ENCODE measurements at places on chromosomes 1 and 21. TPM values are rescaled to one million over a fixed set of nuclear protein-coding genes. Genes with fewer than 3 reads are reported as not detected.
A peak's percentile ranks its signal among the peaks of the same experiment; 100 is the strongest.

DNA sequence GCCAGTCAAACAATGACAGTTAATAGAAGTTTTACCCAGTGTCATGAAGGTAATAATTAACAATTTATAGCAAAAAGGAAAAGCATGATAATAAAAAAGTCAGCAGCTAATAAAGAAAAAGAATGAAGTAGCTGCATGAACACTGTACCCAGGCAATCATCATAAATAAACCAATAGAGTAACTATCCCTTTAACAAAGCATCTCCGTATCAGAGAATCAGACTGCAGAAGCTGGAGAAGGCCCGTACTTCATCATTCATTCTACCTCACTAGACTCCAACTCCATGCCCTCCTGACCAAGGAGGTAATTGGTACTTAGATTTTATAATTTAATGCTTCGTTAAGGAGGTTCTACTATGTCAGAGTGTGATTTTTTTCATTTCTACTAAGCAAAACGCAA, 140.5 kb downstream of the NEGR1 start:
- no peak for DNase-seq

GRCh38 chr1:11498956-11499594, 20.1 kb downstream of the DISP3 start:
- DNase-seq: no peak

GRCh38 chr1:212149566-212149965, 114.0 kb downstream of the DTL start:
- no peak for DNase-seq

- no peak for DNase-seq
Observed at GRCh38 chr1:10637834-10638558, 158.4 kb downstream of the CASZ1 start.

ADAMTS4 gene
- total RNA-seq: 3.6 TPM

DNA sequence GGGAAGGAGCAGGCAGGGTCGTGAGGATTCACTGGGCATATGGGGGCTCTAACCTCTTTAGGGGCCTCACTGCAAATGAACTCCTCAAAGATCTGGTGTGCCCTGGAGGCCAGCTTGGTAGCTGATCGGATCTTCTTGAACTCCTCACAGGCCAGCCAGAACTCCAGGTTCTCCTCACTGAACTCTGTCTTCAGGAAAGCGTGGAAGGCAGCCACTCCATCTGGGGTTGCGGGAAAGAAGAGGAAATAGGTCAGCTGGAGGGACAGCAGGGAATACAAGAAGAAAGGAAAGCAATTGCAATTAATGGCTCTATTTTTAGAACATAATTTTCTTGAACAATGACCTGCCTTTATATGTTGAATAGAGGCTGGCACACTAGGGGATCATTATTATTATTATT, 2.3 kb downstream of the RGS16 start:
- no peak for DNase-seq

- peak; percentile 26 for DNase-seq
Observed at GRCh38 chr21:33825915-33826314, 89.7 kb downstream of the ATP5PO start.

- DNase-seq: peak; percentile 88
Observed at GRCh38 chr1:185996211-185996610, 262.0 kb downstream of the HMCN1 start.

ST6GALNAC5 gene
- total RNA-seq: not detected

DNA sequence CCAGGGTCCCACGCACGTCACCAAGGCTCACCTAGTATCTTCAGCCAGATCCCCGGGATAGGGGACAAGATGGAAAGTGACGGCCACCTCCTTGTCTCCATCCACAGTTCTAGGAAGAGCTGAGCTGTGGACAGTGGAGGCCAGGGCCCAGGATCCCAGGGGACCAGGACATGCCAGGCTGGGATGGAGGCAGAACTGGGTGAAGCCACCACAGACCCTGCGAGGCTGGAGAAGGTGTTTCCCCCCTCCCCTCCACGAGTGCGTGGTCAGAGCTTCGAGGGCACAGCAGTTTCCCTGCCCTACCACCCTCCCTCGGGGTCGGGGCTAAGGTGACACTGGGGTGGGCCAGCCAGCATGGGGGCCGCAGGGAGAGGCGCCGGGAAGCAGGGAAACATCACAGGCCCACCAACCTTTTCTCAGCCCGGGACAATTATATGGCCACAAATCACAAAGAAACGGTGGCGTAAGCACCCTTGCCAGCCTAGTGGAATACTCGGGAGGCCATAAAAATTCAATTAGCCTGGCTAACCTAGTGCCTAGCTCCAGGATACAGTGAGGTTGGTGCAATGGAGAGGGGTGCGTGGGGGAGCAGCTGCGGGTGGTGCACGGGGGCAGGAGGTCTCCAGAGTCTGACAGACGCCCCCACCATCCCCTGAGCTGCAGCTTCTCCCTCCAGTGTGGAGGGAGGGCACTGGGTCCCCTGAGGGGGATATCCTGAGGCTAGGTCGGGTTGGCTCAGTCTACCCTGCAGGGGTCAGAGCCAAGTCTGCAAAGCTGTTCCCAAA, 13.4 kb downstream of the DRAXIN start:
- DNase-seq: no peak

RASSF5 gene
- 0.12 TPM for total RNA-seq

DNA sequence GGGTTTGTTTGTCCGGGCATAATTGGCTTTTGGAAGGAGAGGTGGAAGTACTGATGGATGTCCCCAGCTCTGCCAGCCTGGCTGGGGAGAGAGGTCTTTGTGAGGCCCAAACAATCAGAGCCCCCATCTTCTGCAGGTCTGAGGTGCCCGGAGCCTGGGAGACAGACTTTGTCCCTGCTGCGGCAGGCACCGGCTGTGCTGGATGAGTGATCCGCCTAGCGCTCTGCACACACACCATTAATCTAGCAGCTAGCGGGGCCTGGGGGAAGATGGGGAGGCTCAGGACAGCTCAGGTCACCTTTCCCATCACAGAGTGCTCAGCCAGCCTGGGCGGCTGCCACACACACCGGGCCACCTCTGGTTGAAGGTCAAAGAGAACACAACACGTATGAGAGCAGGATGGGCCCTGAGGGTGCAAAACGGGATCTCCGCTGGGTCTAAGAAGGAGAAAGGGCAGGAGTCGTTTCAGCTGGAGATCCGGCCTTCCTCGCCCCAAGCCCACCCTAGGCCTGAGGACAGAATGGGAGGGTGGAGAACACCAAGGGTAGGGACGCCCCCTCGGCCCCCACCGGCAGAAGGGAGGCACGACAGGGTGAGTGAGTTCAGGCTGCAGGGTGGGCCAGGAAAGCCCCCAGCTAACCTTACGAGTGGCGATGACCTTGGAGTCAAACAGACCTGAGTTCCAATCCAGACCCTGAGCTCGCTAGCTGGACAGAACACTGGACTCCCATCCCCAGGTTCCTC, 341.8 kb downstream of the NPHP4 start:
- no peak for DNase-seq

RHBDL2 gene
- 0.59 TPM for total RNA-seq

DNA sequence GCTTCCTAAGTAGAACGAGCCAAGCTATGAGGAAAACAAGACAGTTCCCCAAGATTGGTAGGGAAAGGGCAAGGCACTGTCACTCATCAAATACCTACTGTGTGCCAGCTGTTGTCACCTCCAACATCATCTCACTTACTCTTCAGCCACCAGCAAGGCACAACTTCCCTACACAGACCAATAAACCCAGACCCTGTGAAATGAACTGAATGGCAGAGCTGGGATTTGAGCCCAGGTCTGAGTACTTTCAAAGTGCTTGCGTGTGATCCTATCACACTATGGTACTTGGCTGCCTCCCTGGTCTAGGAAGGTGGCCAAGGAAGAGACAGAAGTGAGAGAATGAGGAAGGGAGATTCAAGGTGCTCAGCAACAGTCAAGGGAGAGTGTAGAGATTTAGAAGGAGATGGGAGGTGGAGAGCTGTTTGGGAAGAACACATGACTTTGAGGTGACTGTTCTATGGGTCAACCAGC, 16.7 kb upstream of the TRIM63 start:
- DNase-seq: peak; percentile 74

EDARADD gene
- total RNA-seq: 0.10 TPM

All from MG63 (cell line).